IPS DF 6.9 (cell line): ENCODE measurements at places on chromosomes 7 and 10.

DNA sequence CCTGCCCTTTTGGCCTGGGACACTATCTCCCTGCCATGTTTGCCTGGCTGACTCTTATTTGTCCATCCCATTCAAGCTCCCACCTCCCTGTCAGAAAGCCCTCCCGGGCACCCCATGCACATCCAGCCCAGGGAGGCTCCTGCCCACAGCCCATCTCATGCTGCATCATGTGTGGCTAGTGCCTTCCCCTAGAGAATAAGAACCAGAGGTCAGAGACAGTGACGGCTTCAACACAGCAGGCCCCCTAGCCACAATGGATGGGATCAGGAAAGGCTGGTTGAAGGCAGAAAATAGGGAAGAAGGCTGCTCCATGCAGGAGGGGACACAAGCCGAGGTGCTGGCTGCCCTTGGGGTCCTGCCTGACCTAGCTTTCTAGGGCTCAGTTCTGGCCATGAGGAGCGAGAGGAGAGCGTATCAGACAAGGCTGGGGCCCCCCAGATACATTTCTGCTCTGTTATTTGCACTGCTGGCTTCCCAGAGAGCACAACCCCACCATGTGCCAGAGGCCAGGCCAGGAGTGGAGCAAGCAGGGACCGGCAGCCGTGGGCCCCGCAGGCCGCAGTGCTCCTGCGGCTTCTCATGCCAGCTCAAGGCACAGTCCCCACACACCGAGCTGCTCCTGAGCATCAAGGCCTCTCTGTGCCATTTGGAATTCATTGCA, 161.1 kb upstream of the ZMIZ1 start:
- no peak for DNase-seq

DNA sequence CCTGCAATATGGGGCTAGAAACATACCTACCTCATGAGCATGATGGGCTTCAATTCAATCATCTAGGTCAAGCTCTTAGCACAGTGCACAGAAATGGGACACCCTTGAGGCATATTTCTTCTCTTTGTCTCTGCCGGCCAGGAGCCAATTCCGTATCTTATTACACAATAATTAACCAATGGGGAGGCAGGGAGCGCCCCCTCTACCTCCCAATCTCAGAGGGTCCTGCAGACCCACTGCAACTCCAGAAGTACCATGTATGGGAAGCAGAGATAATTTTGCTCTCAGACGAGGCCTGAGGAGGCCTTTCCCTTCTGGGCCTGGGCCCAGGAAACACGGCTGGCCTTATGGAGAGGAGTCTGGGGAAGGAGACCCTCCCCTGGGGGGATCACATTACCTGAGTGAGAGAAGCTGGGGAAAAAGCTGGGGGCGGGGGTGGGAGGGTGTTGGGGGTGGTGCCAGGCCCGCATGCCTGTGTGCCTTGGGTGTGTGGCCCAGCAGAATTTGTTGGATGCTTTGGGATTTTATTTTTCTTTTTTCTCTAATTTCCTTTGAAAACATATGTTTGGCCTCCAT, 155.5 kb downstream of the UBE2H start:
- no peak for DNase-seq

DNA sequence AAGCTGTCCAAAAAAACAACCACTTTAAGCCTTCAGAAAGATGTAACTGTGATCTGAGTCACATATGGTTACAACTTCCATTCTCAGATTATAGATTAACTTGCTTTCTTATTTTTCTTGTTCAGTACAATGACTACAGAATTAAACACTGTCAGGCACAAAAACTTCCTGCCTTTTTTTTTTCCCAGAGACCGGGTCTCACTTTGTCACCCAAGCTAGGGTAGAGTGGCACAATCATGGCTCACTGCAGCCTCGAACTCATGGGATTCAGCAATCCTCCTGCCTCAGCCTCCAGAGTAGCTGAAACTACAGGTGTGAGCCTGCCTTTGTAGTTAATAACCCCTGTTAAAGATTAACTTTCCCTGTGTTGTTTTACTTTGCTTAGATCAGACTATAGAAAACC, 163.2 kb downstream of the AVL9 start:
- no peak for DNase-seq

- DNase-seq, result peak; percentile 31
Observed at GRCh38 chr10:100866575-100867098, 46.1 kb upstream of the SLF2 start.

- no peak for DNase-seq
Observed at GRCh38 chr7:82275342-82275741, 168.2 kb downstream of the CACNA2D1 start.

DNA sequence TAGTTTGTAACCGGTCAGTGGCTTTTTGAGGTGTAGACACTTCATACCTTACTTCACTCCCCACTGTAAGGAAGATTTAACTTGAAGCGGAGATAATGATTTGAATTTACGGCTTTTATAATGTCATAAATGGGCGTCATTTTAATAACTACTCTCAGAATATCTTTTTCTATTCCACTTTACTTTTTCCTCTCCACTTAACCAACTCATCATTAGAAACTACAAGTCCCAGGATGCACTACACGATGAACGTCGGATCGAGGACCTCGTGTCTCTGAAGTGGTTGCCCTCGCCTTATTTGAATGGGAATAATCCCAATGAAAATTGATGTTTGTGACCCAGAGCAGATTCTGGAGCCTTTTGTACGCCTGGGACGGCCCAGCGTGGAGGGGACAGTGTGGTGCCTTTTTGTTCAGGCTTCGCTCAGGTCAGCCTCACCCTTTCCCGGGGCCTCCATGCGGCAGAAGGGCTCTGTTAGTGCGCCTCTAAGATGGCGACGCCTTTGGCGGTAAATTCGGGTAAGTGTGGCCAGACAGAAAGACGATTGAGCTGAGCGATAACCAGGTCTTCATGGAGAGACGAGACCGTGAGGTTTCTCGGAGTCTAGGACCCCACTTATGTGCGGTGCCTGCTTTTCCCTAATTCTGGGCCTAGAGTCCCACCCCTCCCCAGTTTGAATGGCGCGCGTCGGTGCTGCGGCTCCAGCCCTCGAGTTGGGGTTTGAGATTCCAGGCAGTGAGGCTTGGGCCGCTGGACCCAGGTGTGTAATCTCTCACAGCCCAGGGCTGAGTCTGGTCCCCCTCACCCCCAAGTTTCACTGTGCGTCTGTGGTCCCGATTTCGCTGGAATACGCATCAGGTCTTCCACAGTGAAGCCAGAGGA, at the start of gene NUP205:
Gene NUP205 (plus strand): TSS at position 463 of the 882 bp plus-strand sequence. CDS start 28 bp downstream, at position 491.
- peak; percentile 67 for DNase-seq

DNA sequence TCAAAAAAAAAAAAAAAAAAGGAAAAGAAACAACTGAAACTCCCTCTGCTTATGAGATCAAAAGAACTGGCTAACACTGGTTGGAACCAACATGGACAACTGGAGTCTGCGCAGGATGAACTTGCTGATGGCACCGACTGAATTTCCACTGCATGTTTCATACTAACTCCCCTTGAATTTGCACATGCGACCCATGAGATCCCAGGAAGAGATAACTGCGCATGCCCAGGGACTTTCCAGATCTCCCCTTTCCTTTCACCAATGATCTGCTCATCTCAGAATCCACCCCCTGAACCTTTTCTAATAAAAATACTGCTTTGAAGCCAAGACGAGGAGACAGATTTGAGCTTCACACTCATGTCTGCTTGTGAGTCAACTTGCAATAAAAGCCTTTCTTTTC, 20.7 kb downstream of the LBX1 start:
- no peak for DNase-seq

DNA sequence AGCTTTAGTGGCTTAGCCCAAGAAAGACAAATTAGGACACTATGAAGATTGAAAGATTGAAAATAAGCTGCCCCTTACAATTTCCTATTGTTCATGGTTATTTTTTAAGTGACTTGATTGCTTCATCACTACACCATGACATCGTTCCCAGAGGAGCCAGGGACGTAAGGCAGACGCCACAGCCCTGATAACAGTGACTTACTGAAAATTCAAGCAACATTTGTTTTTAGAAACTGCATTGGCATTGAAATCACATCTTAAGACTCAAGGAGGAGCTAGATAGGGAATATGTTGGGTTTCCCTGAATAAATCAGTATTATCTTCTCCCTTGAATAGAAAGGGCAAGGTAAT, 38.7 kb upstream of the ANK3 start:
- DNase-seq, result no peak

DNA sequence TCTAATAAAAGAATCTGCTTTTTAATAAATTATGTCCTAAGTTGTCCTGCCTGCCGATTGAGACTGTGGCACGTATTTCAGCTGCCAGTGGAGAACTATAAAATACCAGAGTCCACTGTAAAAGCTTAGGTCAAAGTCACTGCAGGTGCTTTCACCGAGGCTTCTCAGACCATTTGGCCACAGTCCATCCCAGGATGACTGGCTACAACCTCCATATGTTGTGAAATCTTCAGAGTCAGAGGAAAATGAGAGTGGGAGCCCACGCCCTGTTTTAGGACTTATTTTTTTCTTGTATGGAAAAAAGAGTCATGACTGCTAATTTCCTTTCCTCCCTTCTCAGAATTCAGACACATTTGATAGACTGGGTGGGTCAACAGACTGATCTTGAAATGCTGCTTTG, 182.9 kb downstream of the ANK3 start:
- DNase-seq, result no peak

DNA sequence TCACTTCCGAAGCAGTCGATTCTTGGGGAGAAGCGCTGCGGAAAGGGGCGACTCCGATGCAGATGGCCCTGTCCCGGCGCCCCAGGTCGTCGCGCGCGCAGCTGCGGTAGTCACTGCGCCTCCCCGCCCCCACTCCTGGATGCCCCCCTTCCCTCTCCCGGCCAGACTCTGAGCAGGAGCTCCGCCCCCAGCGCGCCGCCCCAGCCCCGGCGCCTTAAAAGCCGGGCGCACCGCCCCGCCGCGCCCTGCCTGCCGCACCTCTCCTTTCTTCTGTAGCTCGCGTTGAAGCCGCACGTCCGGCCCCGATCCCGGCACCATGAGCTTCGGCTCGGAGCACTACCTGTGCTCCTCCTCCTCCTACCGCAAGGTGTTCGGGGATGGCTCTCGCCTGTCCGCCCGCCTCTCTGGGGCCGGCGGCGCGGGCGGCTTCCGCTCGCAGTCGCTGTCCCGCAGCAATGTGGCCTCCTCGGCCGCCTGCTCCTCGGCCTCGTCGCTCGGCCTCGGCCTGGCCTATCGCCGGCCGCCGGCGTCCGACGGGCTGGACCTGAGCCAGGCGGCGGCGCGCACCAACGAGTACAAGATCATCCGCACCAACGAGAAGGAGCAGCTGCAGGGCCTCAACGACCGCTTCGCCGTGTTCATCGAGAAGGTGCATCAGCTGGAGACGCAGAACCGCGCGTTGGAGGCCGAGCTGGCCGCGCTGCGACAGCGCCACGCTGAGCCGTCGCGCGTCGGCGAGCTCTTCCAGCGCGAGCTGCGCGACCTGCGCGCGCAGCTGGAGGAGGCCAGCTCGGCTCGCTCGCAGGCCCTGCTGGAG, at the start of gene INA:
Gene INA (plus strand): TSS at position 243 of the 817 bp plus-strand sequence. CDS start 74 bp downstream, at position 317.
- no peak for DNase-seq

- DNase-seq, result no peak
Observed at GRCh38 chr10:114631666-114632417, 26.2 kb downstream of the ABLIM1 start.

DNA sequence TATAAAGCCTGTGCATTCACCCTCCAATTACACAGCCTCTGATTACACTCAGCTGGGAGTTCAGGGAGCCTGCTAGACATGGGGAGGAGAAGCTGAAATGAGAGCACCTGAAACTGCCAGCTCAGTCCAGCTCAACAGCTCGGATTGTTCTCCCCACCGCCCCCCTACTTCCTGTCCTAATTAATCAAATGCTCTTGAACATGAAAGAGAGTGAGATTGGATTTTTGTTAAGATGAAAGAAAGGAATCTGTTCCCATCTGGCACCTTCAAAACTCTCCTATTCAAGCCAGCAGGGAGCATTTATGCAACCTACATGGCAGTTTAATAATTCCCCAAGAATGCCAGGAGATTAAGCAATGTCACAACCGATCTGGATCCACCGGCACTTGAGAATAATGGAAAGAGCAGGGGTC, 98.0 kb downstream of the NPSR1 start:
- DNase-seq, result no peak

DNA sequence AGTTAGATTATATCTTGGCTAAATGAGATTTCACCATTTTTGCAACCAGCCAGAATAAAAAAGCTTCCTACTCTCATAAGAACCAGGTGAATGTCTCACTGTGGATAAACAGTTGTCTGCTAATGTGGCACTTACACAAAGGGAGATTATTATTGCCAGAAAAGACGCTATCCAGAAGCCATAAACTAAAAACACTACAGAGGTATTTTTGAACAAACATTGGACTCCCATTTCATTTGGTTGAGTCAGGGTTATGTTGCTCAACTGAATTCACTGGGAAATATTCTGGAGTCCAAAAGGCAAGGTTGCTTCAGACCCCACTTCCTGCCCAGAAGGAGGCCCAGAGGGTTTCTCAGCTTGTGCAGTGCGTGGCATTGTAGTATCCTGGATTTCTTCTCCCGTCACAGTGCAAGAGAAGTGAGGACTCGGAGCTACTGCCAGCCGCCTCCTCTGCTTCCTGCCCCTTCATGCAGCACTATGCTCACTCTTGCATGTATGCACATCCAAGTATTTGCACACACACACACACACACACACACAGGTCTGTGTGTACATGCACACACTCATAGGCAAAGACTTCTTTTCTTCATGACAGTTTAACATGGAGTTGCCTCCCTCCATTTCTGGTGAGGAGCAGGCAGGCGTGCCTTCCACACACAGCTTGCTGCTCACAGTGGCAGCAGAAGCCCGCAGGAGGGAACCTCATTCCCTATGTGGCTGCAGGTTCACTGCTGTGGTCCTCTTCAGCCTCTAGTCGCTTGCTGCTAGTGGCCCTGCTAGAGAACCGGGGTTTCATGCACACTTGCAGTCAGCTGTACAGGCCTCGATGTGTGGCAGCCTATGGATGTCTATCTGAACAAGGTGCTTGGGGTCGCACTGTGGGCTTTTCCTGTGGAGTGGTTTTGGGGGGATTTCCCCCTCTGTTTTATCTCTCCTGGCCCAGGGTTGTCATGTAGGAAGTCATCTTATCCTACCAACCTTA, 10.1 kb downstream of the DENND10 start:
- DNase-seq, result no peak

GRCh38 chr10:67923551-67923950, 39.1 kb downstream of the SIRT1 start:
- no peak for DNase-seq

DNA sequence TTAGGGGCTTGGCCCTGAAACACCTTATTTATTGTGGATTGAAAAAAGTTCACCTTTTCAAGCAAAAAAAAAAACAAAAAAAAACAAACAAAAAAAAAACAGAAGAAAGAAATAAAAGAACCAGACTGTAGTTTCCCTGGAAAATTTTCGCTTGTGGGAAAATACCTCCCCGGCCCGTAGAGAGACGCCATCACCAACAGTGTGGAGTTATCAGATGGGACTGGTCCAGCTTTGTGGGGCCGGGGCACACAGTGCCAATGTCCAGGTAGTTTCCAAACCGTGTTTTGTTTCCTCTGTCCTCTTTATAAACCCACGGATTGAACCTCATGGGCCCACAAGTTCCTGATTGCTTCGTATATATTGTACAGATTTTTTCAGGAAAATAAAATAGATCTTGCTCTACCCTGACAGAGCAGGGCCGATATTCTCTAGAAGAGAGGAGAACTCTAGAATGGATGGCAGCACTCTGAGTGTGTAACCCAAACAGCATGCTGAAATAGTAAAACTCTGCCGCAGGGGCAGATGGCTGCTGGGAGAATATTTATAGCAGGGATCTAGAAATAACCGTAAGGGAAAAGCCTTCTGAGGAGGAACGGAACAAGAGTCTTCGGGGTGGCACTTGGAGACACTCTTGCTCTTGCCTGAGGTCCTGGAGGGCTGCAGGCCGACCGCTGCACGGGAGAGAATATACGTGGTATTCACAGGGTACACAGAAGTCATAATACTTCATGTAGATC, 241.0 kb downstream of the FRMD4A start:
- DNase-seq, result no peak
